ENCODE measurements at places on chromosomes 4 and X. TPM values are rescaled to one million over a fixed set of nuclear protein-coding genes. Genes with fewer than 3 reads are reported as not detected.

The CBLL2 gene
- not detected for total RNA-seq

The PPEF1 gene
- 0.34 TPM for total RNA-seq

The MAGEA9B gene
- not detected for total RNA-seq

The PDHA1 gene
- total RNA-seq = 95.8 TPM

The PDZD4 gene
- 26.8 TPM for total RNA-seq

The TSPAN6 gene
- total RNA-seq = 1.1 TPM

The MAGEB17 gene
- not detected for total RNA-seq

The DAPP1 gene
- total RNA-seq = 8.3 TPM

The GPR173 gene
- not detected for total RNA-seq

The CT45A3 gene
- total RNA-seq = not detected

The CT45A9 gene
- total RNA-seq = not detected

DNA sequence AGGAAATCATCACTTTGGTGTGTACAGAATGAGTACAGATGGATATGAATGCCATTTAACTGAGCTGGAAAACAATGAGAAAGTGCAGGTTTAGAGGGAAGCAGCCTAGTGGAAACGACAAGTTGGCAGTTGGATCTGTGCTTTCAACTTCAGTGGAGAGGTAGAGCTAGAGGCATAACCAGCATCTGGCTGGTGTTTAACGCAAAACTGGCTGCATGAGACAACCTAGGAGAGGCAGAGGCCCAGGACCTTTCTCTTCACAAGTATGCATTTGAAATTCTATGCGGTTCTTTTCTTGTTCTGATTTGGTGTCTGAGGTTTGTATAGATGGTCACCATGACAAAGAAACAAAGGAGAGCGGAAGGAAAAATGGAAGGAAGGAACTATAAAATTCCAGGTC, 63.1 kb downstream of the ANXA5 start:
- DNase-seq = no peak
- H3K27ac ChIP-seq = no peak overlapping the region
- no peak overlapping the region for H3K4me3 ChIP-seq

GRCh38 chr4:22515145-22515887, 550 bp downstream of the ADGRA3 start:
- H3K4me1 ChIP-seq = no peaks in the 10 kb centered on the region
- H3K27ac ChIP-seq = no peak overlapping the region
- H3K36me3 ChIP-seq = no peaks in the 10 kb centered on the region
- DNase-seq = no peak

- peaks cover 2% of the 10 kb centered on the region for H3K36me3 ChIP-seq
- H3K4me3 ChIP-seq = no peak overlapping the region
- H3K27me3 ChIP-seq = no peaks in the 10 kb centered on the region
- no peak for DNase-seq
Observed at GRCh38 chr4:48361012-48361400, 19.7 kb downstream of the SLAIN2 start.

DNA sequence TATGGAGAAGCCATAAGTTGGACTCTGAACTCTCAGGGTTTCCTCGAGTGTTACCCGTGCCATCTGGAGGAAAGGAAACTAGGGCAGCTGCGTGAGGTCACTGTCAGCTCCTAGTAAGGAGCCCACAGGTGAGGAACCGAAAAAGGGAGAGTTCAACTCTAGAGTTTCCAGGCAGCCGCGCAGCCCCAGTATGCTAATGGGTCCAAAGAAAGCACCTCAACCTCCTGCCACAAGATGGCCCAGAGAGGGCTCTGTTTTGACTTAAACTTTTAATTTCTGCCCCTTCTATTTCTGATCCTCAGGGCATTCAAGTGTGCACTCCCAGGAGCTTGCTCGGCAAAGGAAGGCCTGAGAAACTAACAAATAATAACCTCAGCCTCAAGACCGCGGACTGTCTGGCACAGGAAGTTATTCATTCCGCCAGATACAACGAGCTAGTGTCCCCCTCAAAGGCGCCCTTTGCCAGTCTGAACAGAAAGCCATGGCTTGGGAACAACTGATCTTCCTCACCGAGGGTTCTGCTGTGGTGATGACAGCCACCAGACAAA, 13.9 kb downstream of the SCARB2 start:
- DNase-seq = peak; percentile 47
- no peak overlapping the region for H3K27ac ChIP-seq
- H3K4me1 ChIP-seq = peaks cover 22% of the 10 kb centered on the region
- H3K36me3 ChIP-seq = peaks cover 11% of the 10 kb centered on the region
- H3K4me3 ChIP-seq = no peak overlapping the region
- no peaks in the 10 kb centered on the region for H3K27me3 ChIP-seq

- H3K27ac ChIP-seq = no peak overlapping the region
- H3K4me1 ChIP-seq = no peaks in the 10 kb centered on the region
- DNase-seq = no peak
- H3K4me3 ChIP-seq = no peak overlapping the region
Observed at GRCh38 chrX:24333371-24333770, 19.5 kb upstream of the SUPT20HL2 start.

- no peaks in the 10 kb centered on the region for H3K36me3 ChIP-seq
- no peak overlapping the region for H3K27ac ChIP-seq
Observed at GRCh38 chr4:61162116-61162515, 38.0 kb upstream of the ADGRL3 start.

DNA sequence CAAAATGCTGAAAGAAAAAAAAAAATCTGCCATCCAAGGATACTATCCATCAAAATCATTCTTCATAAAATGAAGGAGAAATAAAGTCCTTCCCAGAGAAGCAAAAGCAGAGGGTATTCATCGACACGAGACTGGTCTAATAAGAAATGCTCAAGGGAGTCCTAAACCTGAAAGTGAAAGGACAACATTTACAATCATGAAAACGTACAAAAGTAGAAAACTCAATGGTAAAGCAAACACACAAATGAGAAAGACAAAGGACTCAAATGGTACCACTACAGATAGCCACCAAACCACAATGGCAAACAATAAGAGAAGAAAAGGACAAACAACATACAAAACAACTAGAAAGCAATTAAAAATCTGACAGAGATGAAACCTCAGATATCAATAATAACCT, 41.0 kb downstream of the CD99L2 start:
- H3K36me3 ChIP-seq = no peaks in the 10 kb centered on the region
- DNase-seq = no peak
- no peak overlapping the region for H3K27ac ChIP-seq
- H3K4me3 ChIP-seq = no peak overlapping the region

DNA sequence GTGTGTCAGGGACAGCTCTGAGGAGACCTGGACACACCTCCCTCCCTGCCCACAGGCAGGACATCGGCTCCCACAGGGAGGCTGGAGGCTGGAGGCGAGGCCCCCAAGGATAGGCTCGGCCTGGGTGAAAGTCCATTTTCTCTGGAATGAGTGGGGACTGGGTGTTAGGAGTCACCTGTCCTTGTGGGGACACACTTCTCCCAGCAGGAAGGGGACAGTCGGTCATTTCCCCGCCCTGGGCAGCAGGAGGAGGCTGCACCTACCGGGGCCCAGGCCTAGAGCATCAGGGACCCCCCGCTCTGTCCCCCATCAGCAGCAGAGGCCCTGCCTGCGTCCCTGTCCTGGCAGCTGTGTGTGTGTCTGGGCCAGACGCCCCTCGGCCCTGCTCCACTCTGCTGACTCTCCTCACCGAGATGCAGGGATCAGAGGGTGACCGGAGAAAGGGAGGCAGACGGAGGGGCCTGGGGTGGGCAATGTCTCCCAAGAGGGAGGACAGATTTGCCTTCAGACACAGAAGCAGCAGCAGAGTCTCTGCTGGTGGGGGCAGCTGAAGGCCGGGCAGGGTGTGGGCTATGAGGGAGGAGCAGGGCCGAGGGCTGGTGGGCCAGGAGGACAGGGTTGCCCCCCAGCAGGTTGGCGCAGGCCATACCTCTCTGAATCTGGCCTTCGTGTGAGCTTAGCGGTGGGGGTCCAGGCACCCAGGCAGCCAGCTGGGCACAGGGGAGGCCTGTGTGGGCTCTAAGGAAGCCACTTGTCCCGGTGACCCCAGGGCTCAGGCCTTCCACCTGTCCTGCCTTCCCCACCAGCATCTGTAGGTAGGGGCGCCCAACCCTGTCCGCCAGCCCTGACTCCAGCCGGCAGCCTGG, 125.7 kb upstream of the NKX1-1 start:
- no peaks in the 10 kb centered on the region for H3K36me3 ChIP-seq
- peaks cover 18% of the 10 kb centered on the region for H3K27me3 ChIP-seq
- no peak for DNase-seq
- no peaks in the 10 kb centered on the region for H3K4me1 ChIP-seq

DNA sequence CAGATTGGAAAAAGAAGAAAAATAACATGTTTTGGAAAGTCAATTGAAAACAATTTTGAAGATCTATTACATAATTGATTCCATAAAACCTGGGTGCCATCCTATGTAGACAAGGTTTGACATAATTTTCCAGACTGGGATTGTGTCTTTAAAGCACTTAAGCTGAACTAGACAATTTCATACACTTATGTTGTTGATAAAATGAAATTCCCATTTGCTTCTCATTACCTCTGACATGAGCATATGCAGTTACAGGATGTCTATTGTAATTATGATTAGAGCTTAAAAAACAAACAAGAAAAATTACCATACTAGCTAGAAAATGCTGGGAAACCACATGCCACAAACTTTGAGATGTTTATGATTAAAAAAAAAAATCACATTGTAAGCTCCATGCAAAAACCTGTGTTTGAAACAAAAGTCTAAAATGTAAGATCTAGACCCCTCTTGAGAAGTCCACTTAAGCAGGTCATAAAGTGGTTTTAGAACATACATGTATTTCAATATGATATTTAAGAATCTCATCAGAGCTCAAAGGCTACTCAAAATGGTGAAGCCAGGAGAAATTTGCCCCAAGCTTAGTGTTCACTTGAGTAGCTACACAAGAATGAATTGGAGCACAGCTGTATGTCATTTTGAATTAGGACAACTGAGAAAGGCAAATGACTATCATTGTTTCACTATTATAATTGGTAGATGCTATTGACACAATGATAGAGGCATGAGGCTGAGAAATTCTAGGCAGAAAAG, 181.1 kb upstream of the PABPC4L start:
- no peak overlapping the region for H3K27ac ChIP-seq
- no peaks in the 10 kb centered on the region for H3K4me1 ChIP-seq
- no peaks in the 10 kb centered on the region for H3K27me3 ChIP-seq

GRCh38 chr4:1721666-1722550, 587 bp downstream of the TACC3 start:
- H3K4me3 ChIP-seq = peak overlapping the region; percentile 40
- peak overlapping the region; percentile 88 for H3K27ac ChIP-seq
- peaks cover 80% of the 10 kb centered on the region for H3K4me1 ChIP-seq
- H3K36me3 ChIP-seq = peaks cover 26% of the 10 kb centered on the region
- peak; percentile 36 for DNase-seq

DNA sequence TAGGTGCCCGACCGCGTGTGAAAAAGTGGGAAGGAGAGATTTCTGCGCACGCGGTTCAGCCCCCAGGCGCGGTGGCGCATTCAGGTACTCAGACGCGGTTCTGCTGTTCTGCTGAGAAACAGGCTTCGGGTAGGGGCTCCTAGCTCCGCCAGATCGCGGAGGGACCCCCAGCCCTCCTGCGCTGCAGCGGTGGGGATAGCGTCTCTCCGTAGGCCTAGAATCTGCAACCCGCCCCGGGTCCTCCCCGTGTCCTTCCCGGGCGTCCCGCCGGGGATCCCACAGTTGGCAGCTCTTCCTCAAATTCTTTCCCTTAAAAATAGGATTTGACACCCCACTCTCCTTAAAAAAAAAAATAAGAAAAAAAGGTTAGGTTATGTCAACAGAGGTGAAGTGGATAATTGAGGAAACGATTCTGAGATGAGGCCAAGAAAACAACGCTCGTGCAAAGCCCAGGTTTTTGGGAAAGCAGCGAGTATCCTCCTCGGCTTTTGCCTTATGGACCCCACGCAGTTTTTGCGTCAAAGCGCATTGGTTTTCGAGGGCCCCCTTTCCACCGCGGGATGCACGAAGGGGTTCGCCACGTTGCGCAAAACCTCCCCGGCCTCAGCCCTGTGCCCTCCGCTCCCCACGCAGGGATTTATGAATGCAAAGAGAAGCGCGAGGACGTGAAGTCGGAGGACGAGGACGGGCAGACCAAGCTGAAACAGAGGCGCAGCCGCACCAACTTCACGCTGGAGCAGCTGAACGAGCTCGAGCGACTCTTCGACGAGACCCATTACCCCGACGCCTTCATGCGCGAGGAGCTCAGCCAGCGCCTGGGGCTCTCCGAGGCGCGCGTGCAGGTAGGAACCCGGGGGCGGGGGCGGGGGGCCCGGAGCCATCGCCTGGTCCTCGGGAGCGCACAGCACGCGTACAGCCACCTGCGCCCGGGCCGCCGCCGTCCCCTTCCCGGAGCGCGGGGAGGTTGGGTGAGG, 3.7 kb downstream of the SHOX start:
- no peak overlapping the region for H3K4me3 ChIP-seq
- no peaks in the 10 kb centered on the region for H3K36me3 ChIP-seq
- peaks cover 77% of the 10 kb centered on the region for H3K27me3 ChIP-seq
- H3K27ac ChIP-seq = no peak overlapping the region

- no peak overlapping the region for H3K27ac ChIP-seq
- no peaks in the 10 kb centered on the region for H3K36me3 ChIP-seq
- peaks cover 16% of the 10 kb centered on the region for H3K27me3 ChIP-seq
- no peak overlapping the region for H3K4me3 ChIP-seq
- H3K4me1 ChIP-seq = peaks cover under 1% of the 10 kb centered on the region
Observed at GRCh38 chr4:125322366-125322730, 7.6 kb downstream of the FAT4 start.

DNA sequence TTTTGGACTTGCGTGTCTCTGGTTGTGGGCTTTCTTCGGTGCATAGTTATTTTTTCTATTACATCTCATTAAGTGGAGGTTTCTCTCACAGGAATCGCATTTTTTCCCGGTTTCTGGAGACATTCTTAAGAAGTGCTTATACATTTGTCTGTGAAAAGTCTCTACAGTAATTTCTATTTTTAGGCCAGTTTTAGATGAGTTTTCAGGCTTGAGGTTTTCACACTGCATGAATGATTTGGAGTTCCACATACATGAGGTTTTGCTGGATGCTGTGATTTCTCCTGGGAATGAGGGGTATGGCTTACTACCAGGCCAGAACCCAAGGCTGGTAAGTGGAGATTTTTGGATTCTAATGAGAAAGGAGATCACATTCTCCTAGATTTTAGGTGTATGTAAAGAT, 422.6 kb upstream of the SLIT2 start:
- no peak overlapping the region for H3K4me3 ChIP-seq
- no peaks in the 10 kb centered on the region for H3K4me1 ChIP-seq
- no peaks in the 10 kb centered on the region for H3K36me3 ChIP-seq
- no peak overlapping the region for H3K27ac ChIP-seq
- no peak for DNase-seq

Data from CD4-positive, alpha-beta T cell (primary cell).